Activated B cell treated with CpG ODN at 0.5 μM for 24 hours (primary cell): ENCODE measurements at places on chromosomes 13 and 19. TPM values are rescaled to one million over a fixed set of nuclear protein-coding genes. Genes with fewer than 3 reads are reported as not detected.

UBE2L5 gene
- total RNA-seq = 0.24 and 0.42 TPM in 2 replicates

TLE6 gene
- total RNA-seq = 0.42 and 0.93 TPM in 2 replicates

PCP2 gene
- total RNA-seq = 2.1 and 2.8 TPM in 2 replicates

PABPC3 gene
- total RNA-seq = 0.35 and 0.46 TPM in 2 replicates
